ENCODE measurements at places on chromosomes 11 and 22.

- no peak for DNase-seq
Observed at GRCh38 chr11:7630002-7630401, 43.3 kb downstream of the CYB5R2 start.

GRCh38 chr22:42180349-42180842 lies 49.8 kb upstream of the CYP2D6 start:
- no peak for DNase-seq

DNA sequence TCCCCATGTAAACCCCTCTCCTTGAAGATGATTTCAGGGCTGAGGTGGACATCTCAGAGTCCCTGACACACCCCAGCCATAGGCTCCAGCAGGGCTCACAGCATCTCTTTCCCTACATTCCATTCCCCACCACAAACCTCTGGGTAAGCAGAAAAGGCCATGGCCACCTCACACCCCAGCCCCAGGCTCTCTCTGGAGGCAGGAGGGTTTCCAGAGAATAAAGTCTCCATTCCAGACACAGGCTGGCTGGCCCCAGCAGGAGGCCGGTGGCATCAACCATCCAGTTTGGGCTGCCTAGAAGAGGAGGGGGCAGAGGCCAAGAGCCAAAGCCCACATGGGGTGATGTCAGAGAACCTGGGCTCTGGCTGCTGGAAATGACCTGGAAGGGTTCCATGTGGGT lies 61.4 kb downstream of the TP53I11 start:
- DNase-seq: no peak

- DNase-seq: no peak
Observed at GRCh38 chr22:27205492-27206373, 548.3 kb downstream of the MIAT start.

- no peak for DNase-seq
Observed at GRCh38 chr11:132447761-132448160, 1077.3 kb downstream of the NTM start.

DNA sequence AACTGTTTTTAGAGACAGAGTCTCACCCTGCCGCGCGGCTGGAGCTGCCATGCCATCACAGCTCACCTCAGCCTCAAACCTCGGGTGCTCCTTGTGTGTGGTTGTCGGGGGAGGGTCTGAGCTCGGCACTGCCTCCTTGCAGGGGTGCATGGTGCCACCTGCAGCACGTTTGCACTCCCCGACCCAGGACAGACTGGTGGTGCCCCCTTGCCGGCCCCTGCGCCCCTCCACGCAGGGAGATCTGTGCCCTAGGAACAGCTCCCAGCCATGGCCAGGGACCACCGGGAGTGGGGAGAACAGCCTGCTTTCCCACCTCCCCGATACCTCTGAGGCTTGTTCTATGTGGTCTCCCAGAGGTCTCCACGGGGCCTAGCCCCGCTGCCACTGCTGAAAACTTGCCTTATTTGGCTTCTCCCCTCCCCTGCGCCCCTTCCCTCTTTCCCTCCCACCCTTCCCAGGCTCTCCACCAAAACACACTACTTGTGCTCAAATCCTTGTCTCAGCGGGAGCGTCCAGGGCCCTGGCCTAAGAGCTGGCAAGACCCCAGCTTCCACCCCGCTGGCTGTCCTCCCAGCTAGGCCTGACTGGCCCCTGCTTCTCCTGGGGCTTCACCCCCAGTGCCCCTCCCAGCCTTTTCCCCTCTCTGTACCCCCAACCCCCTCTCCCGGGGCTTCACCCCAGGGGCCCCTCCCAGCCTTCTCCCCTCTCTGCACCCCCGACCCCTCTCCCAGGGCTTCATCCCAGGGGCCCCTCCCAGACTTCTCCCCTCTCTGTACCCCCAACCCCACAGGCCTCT lies 13.4 kb upstream of the TPCN2 start:
- DNase-seq: no peak

DNA sequence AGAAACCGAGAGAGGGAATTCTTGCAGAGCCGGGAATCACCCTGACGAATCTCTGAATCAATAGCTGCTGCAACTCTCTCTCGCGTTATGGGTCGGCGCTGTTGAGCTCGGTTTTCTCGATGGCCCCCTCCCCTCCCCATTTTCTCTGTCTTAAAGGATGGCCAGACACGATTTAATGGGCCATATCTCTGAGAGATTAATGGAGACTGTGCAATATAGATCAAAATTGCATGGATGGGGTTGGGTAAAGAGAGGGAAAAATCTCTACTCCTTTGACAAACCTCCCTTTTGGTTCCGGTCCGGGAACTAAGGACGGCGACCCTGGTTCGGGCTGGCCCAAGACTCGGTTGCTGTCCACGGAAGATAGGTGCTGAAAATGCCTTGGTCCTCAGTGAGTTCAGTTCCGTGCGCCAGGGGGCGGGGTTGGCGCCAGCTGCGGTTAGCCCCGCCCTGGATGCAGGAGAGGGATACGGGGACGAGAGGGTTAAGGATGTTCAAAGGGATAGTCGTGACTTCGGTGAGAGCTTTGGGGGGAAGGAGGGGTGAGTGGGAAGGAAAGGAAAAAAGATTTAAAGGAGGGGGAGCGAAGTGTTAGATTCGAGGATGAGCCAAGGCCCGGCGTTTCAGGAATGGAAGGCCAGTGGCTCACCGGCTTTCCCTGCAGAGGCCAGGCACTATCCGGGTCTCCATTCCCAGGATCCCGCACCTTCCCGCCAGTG lies 103.6 kb upstream of the HSD17B12 start:
- no peak for DNase-seq

DNA sequence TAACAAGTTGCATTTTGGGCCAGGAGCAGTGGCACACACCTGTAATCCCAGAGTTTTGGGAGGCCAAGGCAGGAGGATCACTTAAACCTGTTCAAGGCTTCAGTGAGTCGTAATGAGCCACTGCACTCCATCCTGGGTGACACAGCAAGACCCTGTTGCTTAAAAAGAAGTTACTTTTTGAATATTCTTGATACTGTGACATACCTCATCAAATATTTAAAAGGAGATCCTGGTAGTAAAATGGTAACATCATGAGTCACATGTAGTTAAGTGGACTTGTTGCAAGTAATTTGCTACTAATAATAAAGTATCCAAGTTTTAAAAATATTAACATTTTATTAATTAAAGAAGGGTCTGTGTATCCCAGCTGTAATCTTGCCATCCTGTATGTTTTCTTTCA lies 18.3 kb downstream of the HMGXB4 start:
- DNase-seq: no peak

DNA sequence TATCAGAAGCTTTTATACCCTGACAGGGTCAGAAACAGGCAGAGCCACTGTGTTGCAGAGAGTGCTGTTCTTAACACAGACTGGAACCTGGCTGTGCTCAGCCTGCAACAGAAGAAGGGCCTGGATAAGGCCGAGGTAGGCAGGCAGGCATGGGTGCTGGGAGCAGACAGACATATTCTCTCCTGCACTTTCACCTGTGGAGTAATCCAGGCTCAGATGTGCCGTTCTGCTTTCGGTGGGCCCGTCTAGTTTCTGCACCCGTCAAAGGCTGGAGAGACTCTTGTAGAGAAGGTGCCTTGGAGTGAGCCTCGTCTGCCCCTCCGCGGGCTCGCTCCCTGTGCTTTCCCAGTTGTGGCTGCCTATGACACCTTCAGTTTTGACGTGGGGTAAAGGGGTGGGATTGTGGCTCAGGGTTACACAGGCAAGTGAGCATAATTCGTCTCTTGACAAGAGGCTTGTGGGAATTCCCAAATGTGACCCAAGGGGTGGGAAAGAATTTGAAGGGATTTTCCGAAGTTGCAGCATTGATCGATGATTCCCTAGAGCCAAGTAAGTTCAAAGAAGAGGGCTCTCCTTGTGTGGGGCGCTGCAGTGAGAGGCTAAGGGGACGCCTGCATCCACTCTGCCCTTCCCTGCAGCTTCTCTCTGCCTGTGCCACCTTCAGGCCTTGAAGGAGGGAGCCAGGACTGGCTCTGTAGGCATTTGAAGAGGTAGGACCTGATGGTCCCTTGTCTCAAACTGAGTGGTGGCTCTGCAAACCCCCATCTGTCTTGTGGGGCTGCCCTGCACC lies 16.2 kb upstream of the ST3GAL4 start:
- DNase-seq: no peak

GRCh38 chr11:116598036-116598435 lies 174.8 kb downstream of the BUD13 start:
- DNase-seq: no peak

DNA sequence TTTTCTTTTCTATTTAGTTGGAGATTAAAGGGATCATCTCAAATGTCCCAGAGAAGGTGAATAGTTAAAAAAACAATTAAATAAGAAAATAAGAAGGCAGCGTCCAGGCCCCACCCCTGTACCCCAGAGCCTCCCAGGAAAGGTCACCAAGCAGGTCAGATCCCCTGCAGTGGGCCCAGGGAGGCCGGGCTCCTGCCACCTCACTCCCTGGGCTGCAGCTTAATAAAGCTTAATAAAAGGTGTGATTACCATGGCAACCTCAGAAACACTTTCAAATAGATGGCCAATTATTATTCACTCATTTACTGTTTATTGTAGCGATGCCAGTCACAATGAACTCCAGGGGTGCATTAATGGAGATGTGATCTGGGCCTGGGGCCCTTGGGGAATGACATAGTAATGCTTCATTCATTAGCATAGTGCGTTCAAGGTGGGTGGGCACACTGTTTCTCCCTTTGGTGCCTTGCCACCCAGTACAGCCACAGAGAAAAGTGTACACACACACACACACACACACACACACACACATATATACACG lies 386.2 kb downstream of the CADM1 start:
- DNase-seq: no peak

- no peak for DNase-seq
Observed at GRCh38 chr22:48090332-48090672, 1327.9 kb downstream of the TBC1D22A start.

GRCh38 chr11:61052182-61052972 lies 49.9 kb upstream of the CD5 start:
- peak; percentile 21 for DNase-seq

GRCh38 chr11:1952806-1953482 lies 5.8 kb downstream of the MRPL23 start:
- no peak for DNase-seq

GRCh38 chr11:19672586-19673206 lies 39.9 kb upstream of the NAV2 start:
- no peak for DNase-seq

GRCh38 chr22:42066126-42066761 lies 4.4 kb downstream of the NAGA start:
- DNase-seq: no peak

- no peak for DNase-seq
Observed at GRCh38 chr11:64834723-64835615, 9.5 kb downstream of the CDC42BPG start.

- DNase-seq: no peak
Observed at GRCh38 chr11:35982061-35982460, 38.2 kb downstream of the LDLRAD3 start.

DNA sequence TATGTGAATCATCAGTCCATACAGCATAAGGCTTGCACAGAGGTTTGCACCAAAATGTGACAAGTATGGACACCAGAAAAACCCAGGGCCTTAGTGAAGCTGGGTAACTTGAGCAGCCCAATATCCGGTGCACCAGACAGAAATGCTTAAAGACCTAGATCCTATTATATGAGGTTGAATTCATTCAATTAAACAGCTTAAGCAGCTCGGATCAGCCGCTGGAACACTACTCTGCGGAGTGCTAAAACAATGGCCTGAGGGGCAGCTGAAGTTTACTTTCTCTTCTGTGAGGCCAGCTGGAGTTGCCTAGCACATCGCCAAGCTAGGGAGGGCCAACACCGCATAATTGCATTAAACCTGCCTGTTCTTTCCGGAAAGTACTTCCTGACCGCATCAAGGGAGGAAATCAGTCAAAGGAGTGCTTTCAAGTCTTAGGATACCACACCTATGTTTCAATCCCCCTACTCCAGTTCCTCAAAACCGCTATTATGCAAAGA lies 17.0 kb upstream of the FAM181B start:
- DNase-seq: no peak

DNA sequence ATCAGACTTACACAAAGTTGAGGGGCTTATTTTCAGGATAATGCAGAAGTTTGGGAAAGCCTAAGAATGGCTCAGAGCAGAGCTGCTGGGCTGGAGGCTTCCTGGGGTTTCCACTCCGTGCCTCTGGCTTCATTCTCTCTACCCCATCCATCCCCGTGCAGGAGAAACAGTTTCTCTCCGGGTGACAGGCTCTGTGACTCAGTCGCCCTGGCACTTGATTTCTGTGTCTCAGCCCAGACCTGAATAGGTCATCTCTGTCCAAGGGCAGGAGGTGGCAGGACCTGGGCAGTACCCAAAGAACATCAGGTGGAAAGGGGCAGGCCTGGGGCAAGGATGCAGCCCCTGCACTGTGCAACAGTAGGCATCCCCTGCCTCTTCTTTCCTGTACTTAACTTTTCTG lies 38.4 kb upstream of the RTL6 start:
- DNase-seq: no peak

All from NCI-H1092 (cell line).